ENCODE measurements at places on chromosomes 11 and 22.
A peak's percentile ranks its signal among the peaks of the same experiment; 100 is the strongest.

- no peak for DNase-seq
These were observed 487.3 kb downstream of the INSC start for GRCh38 chr11:15602047-15602446.

DNA sequence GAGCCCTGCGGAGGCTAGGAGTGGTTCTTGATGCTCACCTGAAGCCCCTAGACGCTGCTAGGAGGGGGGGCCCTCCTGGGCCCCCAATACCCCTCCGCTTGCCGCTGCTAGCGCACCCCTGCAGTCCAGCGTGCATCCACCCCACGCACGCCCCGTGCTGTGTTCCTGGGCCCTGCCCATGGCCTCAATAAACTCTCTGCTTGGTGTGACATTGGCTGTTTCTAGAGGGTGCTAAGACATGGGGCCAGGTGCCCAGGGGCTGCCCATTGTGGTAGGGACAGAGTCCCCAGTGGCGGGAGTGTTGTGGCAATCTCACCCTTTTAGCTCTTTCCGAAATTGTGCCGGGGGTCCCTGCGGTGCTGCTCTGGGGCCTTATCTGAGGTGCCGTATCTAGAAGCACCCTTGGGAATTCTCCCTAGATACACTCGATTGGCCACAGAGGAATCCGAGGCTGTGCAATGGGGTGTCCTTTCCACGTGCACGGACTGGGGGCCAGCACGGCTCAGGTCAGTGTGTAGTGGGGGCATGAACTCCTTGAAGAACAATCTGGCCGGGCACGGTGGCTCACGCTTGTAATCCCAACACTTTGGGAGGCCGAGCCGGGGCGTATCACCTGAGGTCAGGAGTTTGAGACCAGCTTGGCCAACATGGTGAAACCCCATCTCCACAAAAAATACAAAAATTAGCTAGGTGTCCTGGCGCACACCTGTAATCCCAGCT, 10.9 kb downstream of the MAPK8IP2 start:
- DNase-seq, result no peak

DNA sequence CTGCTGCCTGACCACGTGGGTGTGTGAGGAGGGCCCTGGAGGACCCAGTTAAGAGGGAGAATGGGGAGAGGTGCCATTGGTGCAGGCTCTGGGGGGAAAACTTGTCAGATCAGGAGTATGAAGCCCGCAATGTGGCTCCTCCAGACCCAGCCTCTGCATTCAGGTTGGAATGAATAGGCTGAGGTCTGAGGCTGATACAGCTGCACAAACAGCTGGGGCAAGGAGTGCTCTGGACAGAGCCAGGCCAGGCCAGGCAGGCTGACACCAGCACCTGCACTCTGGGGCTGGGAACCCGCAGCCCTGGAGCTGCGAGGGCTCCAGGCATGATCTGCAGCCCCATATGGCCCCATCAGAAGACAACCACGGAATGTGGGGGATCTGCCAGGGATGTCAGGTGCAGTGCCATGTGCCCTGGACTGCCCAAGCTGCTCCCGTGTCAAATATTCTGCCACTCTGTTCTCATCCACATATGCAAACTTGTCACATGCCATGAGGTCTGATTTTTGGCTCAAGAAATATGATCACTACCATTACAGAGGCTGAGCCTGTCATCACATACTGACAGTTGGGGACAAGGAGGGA, 27.2 kb upstream of the KCNJ11 start:
- DNase-seq, result no peak

GRCh38 chr11:47686151-47686550, 29.0 kb downstream of the AGBL2 start:
- DNase-seq, result no peak

- no peak for DNase-seq
These were observed 38.5 kb downstream of the CDON start for GRCh38 chr11:126024123-126024522.

DNA sequence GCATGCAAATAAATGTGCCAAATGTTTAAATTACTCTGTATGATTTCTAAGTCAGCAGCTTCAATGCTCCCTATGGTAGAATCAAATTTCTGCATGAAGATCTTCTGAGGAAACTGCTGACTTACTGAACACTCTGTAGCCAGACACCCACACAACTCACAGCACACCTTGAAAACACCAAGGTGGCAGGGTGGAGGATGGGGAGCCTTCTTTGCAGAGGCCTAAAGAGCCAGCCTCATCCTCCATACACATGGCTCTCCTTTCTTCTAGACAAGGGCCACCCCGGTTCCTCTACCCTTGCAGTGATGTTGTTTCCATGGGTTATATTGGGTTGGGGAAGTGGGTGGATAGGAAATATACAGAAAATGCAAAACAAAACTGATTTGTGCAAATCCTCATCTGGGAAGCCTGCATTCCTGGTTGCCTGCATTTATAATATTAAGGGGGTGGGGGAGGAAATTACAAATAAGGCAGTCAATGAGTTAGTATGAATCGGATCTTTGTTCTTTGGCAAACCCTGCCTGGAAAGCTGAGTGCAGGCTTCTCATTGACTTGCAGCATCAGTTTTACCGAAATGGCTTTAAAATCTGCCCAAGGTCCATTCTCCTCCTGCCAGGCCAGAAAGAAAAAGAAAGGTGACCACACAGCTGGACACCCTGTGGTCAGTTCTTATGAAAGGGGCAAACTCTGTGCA, 15.8 kb upstream of the ETS1 start:
- no peak for DNase-seq

DNA sequence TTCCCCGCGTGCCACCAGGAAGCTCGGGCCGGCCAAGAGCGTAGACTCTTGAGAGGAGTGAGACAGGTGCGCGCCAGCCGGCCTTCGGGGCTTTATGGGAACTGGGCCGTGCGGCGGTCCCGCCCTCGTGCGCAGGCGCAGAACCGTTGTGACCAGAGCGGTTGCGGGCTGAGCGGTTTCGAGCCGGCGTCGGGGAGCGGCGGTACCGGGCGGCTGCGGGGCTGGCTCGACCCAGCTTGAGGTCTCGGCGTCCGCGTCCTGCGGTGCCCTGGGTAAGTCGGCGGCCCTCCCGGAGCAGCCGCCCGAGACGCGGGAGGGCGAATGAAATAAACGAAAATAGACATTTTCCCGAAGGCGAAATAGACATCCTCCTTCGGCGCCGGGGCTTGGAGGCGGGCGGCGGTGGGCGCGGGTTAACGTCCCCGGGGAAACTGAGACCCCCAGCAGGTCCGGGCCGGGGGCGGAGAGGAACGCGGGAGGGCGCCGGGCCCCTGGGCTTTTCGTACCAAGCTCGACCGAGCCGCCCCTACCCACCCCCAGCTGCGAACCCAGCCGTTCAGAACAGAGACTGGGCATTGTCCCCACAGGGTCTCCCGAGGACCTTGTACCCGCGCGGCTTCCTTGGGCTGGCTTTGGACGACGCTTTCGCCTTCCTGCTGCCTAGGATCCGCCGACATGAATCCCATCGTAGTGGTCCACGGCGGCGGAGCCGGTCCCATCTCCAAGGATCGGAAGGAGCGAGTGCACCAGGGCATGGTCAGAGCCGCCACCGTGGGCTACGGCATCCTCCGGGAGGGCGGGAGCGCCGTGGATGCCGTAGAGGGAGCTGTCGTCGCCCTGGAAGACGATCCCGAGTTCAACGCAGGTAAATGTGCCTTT, at the start of gene ASRGL1:
Gene ASRGL1, plus strand, starts transcription at position 146 of the 879 bp plus-strand sequence. Its CDS starts 530 bp downstream, at position 676.
- DNase-seq, result peak; percentile 89

DNA sequence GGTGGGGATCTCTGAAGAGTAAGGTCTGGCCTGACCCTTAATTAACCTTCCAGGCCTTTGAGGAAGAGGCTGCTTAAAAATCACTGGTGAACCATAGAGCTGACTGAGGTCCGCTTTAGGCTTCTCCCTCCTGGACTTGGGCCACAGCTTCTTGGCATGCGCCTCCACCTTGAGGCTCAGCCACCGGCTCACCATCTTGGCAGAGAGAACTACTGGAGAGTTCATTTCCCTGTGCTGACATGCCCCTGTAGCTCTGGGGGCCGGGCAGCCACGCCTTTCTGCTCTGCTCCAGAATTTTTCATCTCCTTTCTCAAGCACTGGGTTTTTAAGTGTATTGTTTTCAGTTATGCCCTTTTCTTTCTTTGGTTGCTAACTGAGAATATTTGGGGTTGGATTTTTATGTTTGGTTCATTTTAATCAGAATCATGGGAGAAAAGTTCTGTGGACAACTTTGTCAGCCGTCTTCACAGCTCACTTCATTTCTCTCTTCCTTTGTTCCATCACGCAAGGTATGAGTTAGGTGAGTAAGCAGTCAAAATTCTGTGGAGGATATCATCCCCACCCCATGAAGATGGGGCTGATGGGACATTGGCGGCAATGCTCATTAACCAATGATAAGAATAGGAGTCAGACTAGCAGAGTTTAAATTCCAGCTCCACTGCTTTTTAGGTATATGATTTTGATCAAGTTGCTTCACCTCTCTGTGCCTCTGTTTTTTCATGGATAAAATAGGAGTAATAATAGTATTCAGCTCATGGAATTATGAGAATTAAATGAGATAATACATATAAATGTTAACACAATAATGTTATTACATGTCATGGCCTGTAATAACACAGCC, 103.9 kb downstream of the DBX1 start:
- DNase-seq, result peak; percentile 73

GRCh38 chr22:26474682-26475081, 8.9 kb downstream of the HPS4 start:
- no peak for DNase-seq

DNA sequence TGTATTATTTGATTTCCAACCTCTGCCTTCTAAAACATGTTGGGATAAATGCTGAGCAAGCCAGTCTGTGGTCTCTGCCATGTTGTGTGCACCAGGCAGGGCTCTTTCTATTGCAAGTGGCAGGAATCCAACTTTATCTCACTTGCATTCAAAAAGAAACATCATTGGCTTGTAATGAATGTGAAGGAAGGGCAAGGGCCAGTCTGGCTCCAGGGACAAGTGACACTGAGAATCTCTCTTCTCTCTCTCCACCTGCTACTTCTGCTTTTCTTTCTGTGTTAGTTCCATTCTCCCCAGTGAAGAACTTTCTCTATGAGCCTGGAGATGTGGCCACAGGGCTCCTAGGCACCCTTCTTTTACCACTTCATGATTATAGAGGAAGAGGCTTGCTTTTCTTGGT, 329.9 kb upstream of the NCAM1 start:
- no peak for DNase-seq

DNA sequence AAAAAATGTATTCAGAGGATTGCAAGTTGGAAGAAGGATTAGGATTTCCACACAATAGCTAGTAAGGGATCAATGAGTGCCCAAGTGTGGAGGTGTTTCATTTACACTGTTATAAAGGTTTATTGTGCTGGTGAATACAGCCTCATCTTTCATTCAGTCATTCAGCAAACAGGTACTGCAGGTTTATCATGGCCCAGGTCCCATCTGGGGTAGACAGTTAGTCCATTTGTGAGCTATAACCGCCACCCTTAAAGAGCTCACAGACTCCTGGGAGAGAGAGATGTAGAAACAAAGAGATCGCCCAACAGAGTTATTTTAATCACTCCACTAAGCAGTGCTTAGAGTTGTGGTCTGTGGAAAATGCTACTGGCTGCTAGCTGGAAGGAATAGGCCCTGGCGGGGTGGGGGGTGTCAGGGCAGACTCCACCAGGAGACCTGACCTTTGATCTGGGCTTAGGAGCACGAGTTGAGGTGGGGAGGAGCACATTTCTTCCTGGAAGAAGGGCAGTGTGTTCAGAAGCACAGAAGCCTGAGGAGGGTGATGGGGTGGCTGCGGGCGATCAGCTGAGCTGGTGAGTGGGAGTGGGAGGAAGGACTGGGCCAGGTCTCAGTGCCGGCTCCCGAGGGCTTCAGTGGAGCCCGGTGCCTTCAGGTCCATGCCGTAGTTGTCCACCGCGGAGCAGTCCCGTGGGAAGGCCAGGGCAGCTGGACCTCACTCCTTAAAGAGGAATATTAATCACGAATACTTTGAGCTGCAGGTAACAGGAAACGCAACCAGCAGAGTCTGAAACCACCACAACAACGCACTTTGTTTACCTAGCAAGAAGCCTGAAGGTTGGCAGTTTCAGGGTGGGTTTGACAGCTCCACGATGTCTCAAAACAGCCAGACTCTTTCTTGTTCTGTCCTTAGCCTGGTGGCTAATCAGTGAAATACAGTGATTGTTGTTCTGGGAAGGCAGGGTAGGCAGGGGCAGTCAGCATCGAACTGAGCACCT, 11.2 kb downstream of the TOM1 start:
- DNase-seq, result no peak

Measured in DMS79 treated with DMSO at 0.1 percent for 48 hours (cell line).